ENCODE measurements at places on chromosomes 13 and 19.

DNA sequence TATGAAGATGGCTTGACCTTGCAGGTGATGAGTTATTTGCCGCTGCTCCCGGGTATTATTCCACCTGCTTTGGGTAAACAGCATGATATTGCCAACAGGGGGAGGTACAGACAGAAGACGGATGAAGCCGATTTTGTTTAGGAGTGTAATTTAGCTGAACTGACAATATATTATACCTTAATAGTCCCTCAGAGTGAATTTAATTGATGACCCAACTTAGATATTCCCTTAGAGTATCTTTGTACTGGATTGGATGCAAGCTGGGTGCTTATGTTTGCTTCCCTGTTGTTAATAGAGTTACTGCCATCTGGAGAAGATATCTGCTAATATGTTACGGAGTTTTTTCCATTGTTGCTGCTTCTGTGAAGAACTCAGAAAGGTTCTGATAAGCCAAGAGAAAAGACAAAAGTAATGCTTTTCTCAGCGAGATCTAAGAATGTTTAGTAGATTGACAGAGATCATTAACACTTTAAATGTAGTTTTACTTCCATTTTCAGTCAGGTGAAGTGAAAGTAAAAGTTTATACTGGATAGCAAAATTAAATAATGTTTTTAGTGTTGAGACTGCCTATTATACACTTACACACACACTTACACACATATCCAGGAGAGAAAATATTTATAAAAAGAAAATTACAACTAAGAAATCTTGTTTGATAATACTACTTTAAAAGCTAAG lies 2220.8 kb upstream of the PCDH20 start:
- peak; percentile 16 for DNase-seq

GRCh38 chr19:5624018-5624663 lies 1.3 kb downstream of the SAFB start:
- peak; percentile 37 for DNase-seq

GRCh38 chr13:91184244-91184926 lies 163.1 kb upstream of the MIR17HG start:
- no peak for DNase-seq

- no peak for DNase-seq
These were observed 20.0 kb downstream of the RAB20 start for GRCh38 chr13:110541526-110541920.

DNA sequence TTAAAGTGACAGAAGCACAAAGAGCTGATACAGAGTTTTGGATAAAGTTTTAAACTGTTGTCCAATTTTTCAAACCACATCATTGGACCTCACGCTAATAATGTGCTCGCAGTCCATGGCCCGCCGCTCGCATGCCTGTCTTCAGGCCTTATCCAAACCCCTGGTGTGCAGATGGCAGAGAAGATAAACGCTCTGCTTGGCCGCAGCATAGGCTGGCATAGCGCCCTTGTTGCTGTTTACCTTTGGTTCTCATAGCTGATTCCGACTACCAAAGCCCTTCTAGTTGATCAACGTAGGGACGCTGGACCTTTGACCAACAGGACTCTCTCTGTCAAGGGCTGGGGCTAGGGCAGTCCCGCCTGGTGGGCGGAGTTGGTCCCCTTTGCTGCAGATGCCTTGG lies 23.5 kb upstream of the QTRT1 start:
- no peak for DNase-seq

DNA sequence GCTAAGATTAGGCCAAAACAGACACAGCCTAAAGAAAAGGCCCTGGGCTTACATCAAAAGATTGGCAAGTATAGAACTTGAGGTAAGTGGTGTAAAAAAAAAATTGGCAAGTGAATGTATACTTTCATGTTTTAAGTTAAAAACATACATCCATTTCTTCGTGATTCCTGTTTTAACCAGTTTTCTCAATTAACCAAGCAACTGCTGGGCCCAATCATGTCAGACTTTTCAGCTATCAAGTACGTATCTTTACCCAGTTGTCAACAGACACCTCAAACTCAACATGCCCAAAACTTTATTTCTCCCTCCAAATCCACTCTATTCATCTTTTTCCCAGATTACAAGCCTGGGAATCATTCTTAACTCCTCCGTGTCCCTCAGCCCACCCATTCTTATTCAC lies 1.0 kb downstream of the PCID2 start:
- no peak for DNase-seq

DNA sequence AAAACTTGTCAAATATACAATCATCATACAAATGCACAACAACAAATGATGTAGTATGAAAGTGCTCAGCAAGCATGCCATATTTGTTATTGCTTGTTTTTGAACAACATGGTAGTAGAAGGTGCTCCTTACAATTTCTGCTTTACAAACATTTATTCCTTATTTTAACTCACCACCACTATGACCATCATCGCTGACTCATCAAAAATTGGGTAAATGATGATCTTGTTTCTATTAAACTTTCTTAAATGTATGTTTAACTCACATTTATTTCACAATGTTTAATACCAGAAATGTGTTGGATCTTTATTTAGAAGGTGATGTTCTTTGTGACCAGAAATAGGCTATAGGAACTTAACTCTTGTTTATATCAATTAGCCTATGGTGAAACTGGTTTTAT lies 45.5 kb downstream of the KCNRG start:
- DNase-seq: no peak

- DNase-seq: no peak
These were observed 351.9 kb downstream of the EFNB2 start for GRCh38 chr13:106183410-106184065.

DNA sequence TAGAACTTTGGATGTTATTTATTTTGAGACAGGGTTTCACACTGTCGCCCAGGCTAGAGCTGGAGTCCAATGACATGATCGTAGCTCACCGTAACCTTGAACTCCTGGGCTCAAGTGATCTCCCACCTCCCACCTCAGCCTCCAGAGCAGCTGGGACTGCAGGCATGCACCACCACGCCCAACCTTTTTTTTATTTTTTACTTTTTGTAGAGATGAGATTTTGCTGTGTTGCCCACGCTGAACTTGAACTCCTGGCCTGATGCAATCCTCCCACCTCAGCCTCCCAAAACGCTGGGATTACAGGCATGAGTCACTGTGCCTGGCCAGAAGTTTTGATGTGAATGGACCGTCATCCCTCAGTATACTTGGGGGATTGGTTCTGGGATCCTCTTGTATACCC lies 13.7 kb downstream of the ANKRD27 start:
- DNase-seq: no peak

DNA sequence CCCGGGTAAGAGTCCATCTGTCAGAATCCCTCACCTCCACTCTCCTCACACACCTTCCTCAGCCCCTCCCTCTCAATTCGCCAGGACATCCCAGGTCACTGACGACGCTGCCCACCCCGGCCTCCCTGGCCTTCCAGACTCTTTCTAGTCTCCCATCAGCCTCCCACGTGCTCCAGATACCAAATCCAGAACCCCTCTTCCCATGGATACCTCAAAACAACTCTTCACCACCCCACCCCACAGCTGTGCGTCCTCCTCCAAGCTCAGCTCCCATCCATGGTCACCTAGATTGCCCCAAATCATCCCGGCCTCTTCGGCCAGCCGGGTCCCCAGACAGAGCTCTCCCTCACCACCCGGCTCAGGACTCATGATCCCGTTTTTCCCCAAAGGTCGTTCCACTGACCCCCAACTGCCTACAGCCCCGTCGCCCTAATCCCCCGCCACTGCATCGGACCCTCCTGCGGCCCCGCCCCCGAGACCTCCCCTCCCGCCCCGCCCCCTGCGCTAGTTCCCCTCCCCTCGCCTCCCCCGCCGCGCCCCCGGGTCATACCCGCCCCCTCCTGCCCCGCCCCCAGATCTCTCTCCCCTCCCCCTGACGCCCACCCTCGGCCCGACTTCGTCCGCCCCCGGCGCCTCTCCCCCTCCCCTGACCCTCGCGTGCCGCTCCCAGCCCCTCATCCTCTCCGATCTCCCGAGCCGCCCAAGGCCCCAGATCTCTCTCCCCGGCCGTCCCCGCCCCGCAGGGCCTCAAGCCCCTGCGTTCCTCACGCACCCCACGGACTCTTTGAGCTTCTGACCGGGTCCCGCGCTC lies 546 bp downstream of the UBXN6 start:
- DNase-seq: no peak

DNA sequence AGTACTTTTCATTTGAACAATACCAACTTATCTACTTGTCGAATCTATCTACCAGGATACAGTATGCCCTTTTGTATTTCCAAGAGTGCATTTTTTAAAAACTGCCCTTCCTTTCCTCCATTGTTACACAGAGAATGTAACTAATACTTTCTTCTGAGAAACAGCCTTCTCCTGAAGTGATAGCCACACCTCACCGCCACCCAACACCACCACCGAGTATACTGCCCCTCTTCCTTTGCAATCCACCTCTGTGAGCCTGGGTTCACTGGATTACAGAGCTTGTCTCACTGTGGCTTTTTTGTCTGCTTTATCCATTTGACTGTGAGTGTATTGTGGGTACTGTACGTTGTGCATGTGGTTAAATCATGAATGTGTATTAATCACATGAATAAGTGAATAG lies 305.4 kb downstream of the KLF12 start:
- DNase-seq: no peak

- DNase-seq: no peak
These were observed 25.3 kb upstream of the EHD2 start for GRCh38 chr19:47687906-47688305.

- DNase-seq: no peak
These were observed 75.0 kb upstream of the VSTM2B start for GRCh38 chr19:29450812-29451211.

DNA sequence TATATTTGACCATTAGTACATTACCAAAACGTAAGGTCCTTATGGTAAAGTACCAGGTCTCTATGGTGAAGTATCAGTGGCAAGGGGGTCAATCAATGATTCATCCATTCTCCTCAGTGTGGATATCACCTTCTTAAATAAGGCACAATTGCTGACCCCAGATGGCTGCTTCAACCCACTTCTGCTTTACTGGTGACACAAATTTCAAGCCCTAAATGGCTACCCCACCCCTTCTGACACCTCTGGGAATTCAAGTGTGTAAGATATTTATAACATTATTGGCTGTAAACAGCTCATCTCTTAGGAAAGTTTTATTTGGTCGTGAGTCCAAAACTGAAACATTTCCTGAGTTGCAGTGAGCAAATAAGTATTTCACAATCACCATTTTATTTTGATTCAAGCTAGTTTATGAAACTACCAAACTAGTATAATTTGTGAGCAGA lies 7.9 kb upstream of the WBP4 start:
- DNase-seq: no peak

DNA sequence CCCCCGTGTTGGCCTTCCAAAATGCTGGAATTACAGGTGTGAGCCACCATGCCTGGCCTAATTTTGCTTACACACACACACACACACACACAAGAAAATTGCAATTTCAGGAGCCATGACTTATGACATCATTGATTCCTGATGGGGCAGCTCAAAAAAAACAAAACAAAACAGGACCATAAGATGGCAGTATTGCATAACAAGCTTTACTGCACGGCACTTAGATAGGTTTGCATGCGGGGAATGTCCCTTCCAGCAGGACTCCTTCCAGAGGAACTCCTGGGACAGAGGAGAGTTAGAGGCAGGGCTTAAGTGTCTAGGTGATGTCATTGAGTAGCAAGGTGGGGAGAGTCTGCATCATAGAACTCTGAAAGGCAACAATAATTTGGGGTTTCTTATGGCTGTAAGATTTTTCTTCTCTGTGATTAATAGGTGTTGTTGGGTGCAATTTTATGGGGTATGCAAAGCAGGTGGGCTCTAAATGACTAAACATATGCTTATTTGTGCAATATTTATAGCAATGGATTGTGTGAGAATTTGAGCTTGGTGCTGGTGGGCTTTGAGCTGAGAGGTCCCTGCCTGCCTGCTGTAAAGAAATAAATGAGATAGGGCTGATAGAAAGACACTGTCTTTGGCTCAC lies 9.0 kb upstream of the ACSBG2 start:
- peak; percentile 65 for DNase-seq

- DNase-seq: no peak
These were observed 762 bp downstream of the ZNF45 start for GRCh38 chr19:43934055-43934984.

GRCh38 chr19:43765109-43765876 lies 10.5 kb upstream of the SMG9 start:
- DNase-seq: peak; percentile 79

GRCh38 chr19:56953470-56953869 lies 112.9 kb upstream of the PEG3 start:
- DNase-seq: no peak

DNA sequence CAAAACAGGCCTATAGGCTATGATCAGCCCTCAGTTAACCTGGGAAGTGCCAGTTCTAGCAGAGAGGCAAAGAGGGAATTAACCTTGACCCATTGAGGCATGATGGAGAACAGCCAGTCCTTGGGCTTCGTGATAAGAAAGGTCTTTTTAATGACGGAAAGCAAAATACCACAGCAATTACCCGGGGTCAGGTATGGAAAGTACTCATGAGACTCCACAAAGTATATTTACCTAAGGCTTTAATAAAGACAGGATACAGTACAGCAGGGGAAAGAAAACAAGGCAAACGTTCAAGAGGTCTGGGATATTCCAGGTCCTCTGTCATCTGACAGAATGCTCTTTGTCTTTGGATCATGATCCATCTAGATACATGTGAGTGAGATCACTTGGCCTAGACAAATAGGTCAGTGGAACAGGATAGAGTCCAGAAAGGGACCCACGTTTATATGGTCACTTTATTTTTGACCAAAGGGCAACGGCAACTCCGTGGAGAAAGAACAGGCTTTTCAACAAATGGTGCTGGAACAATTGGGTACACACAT lies 52.2 kb downstream of the WDFY2 start:
- DNase-seq: no peak

GRCh38 chr19:3125900-3126524 lies 9.8 kb upstream of the GNA15 start:
- peak; percentile 50 for DNase-seq

- no peak for DNase-seq
These were observed 182.1 kb downstream of the PCDH17 start for GRCh38 chr13:57813651-57814050.

DNA sequence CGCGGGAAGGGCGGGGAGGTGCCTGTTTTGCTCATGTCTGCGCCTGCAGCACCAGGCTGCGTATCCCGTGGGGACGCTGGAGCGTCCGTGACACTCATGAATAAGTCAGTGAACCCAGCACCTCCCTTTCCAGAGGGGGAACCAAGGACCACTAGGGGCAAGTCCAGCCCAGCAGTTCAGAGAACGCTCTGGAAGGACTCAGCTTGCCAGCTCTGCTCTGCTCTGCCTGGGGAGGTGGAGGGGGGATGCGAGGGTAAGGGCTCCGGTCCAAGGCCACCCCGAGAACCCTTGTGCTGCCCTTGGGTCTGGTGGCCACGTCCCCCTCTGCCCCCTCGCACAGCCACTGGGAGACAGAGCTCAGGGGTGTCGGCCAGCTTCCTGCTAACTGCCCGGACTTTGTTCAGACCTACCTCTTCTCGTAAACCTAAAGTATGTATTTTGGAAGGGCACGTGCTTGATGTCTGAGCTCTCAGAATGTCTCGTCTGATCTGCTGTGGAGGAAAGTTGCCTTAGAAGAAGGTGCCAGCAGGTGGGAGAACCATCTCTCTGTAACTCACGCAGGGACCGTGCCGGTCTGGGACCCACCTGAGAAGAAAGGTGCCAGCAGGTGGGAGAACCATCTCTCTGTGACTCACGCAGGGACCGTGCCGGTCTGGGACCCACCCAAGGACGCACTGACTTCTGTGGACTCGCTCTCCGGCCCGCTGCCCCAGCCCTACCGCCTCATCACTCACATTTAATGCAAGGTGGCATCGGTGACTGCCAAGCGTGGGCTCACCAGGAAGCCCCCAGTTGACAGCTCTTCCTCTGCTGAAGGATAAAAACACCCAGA lies 34.1 kb downstream of the TMEM255B start:
- DNase-seq: no peak

- DNase-seq: no peak
These were observed at the start of gene CCDC8 for GRCh38 chr19:46413262-46414031. Gene CCDC8, minus strand, starts transcription at chr19:46413564. Its CDS starts 754 bp downstream, at chr19:46412810.
